ENCODE measurements at places on chromosomes 2 and 18.

- DNase-seq = no peak
Observed at GRCh38 chr2:80392441-80392840, 87.9 kb upstream of the LRRTM1 start.

DNA sequence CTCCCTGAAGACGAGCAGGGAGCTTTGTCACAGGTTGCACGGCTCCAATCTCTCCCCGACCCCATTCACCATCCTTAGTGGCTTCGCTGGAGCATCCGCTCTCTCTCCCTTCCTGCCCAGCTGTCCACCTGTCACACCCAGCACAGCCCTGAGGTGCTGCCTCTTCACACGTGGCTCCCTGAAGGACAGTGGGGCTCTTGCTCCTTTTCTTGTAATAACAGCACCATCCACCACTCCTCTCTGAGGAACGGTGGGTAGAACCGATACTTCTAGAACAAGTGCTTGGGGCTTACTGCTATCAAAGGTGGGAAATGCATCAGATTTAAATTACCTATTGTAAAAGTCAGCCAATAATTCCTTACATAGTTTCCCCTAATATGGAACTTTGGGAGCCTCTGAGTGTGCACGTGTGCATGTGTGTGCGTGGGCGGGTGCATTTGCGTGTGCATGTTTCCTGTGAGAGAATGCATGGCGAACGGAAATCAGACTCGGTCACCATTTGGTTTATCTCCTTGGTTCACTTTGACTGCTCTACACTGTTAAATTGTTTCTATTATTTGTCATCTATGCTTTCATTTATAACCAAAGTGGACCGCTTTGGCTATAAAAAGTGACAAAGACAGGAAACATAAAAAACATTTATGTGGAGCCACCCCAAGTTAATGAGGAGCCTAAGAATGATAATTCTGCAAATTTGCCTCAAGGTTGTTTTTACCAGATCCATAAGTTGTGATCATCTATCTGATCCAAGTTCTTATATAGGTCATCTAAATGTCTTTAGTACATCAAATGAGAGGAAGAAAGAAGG is 39.1 kb downstream of the KLHL29 start:
- DNase-seq = no peak

DNA sequence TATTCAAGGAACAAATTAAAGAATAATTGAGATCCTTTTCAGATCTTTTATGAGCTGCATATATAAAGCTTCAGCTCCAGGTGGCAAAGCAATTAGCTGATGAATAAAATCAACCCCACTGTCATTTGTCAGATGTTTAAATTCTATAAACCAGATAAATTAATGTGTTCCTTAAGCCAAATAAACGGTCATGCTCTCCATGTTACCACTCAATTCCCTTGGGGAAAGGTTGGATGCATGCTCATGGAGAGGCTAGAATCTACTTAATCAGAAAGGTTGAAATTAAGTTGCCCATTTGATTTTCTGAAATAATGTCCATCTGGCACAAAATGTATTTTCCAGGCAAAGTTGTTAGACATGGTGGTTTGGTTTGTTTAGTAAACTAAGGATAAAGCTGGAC is 282.5 kb upstream of the SPRED2 start:
- no peak for DNase-seq

DNA sequence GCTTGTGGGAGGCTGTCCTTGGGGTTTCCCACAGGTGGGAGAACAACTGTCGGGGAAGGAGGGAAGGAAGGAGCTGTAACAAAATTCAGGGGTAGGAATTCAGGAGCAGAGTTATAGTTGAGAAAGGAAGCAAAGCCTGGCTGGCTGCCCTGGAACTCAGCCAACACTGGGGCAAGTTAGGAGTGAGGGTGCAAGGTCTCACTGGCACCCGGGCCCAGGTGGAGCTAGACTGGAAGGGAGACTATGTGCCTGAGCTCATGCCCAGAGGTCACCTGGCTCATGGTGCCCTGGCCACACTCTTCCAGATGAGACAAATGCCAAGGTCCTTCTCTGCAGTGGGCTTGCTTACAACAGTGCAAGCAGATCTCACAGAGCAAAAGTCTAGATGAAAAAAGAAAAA is 75.6 kb upstream of the ARHGAP28 start:
- no peak for DNase-seq

DNA sequence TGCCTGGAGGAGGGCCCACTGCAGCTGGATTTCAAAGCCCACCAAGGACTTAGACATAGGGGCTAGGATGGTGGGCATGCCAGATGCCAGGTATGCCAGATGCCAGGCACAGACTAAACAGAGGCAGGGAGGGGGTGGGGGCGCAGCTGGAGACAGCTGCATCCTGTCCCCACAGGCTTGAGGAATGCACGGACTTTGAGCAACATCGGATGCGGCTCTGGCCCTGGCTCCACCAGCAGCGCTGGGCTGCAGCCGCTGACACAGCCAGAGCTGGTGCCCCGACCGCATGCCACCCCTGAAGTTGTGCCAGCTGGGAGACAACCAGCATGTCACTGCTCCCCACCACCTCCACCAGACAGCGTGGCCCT is 39.5 kb downstream of the AQP12A start:
- DNase-seq = peak; percentile 40
